Activated naive CD4-positive, alpha-beta T cell treated with anti-CD3 and anti-CD28 coated beads for 36 hours (primary cell): ENCODE measurements at places on chromosomes 6 and 20. TPM values are rescaled to one million over a fixed set of nuclear protein-coding genes. Genes with fewer than 3 reads are reported as not detected.

The SUMO4 gene
- total RNA-seq = 5.5 TPM

DNA sequence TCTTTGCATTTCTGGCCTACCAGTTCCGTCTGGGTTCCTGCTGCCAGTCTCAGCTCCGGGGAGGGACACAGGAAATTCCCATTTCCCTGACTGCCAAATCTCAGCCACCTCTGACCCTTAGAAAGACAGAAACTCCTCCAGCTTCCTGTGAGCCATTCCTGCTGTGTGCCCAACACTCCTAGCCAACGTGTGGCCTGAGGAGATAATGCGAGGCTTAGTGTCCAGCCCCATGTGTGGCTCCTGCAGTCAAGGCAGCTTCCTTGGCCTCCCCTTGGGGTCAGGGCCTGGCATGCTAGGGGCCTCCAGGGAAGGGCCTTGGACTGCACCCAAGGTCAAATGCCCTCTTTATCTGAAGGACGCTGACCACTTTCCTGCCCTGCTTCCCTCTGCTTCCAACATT is 45.1 kb downstream of the MAFB start:
- no peak for DNase-seq

DNA sequence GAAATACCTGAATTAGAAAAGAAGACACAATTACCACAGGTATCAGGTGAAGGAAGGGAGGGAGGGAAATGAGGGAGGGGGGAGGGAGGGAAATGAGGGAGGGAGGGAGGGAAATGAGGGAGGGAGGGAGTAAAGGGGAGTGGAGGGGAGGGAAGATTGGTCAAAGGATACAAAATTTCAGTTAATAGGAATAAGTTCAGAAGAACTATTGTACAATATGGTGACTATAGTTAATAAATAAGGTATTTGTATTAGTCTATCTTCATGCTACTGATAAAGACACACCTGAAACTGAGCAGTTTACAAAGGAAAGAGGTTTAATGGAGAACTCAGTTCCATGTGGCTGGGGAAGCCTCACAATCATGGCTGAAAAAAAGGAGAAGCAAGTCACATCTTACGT is 185.7 kb downstream of the EYA2 start:
- no peak for DNase-seq

DNA sequence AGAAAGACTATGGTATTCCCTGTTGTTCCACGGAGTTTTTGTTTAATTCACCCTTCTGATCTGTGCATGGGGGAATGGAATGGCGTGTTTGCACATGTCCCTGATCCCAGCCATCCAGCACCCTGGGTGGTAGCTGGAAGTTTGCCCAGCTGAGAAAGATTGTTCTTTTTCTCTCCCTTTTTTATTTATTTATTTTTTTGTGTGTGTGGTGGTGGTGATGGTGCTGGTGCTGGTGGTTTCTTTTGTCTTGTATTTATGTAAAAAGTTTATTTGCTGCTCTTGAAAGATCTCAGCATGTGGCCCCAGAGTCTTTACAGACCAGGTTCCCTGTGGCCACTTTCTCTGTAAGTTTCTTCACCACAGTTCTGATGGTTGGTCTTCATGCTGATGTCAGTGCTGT is 372.6 kb downstream of the UTRN start:
- DNase-seq = no peak
